ENCODE measurements at places on chromosomes 3 and 15. TPM values are rescaled to one million over a fixed set of nuclear protein-coding genes. Genes with fewer than 3 reads are reported as not detected.
A peak's percentile ranks its signal among the peaks of the same experiment; 100 is the strongest.

Gene FGF12
- 10.2 TPM for total RNA-seq

Gene DNAJA4
- 23.5 TPM for total RNA-seq

Gene RTP2
- not detected for total RNA-seq

Gene RLBP1
- total RNA-seq, result 0.52 TPM

Gene PIGZ
- total RNA-seq, result 18.2 TPM

Gene ATP13A5
- total RNA-seq, result not detected

Gene UBAP1L
- total RNA-seq, result 7.5 TPM

Gene KIF7
- total RNA-seq, result 23.1 TPM

Gene CAPN3
- total RNA-seq, result 7.5 TPM

Gene ARIH2
- 98.1 TPM for total RNA-seq

Gene RAD51
- total RNA-seq, result not detected

GRCh38 chr3:56253941-56254665 lies 214.2 kb downstream of the ERC2 start:
- no peak for DNase-seq

DNA sequence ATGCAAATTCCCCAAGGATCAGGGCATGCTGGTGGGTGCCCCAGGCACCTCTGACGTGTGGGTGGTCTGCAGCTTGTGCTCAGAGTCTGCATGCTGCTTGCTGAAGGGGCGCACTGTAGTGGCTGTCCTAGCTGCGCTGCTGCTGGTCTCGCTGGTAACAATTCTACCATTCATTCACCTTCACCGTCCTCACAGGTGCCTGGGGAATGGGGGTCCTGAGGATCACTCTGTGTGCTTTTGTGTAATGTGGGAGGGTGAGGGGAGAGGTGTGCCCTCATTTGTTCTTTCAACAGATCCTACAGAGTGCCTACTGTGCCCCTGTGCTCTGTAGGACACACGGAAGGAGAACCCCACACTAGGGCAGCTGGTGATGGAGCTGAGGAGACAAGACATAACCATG lies 2.1 kb upstream of the ITGA11 start:
- DNase-seq, result peak; percentile 47

DNA sequence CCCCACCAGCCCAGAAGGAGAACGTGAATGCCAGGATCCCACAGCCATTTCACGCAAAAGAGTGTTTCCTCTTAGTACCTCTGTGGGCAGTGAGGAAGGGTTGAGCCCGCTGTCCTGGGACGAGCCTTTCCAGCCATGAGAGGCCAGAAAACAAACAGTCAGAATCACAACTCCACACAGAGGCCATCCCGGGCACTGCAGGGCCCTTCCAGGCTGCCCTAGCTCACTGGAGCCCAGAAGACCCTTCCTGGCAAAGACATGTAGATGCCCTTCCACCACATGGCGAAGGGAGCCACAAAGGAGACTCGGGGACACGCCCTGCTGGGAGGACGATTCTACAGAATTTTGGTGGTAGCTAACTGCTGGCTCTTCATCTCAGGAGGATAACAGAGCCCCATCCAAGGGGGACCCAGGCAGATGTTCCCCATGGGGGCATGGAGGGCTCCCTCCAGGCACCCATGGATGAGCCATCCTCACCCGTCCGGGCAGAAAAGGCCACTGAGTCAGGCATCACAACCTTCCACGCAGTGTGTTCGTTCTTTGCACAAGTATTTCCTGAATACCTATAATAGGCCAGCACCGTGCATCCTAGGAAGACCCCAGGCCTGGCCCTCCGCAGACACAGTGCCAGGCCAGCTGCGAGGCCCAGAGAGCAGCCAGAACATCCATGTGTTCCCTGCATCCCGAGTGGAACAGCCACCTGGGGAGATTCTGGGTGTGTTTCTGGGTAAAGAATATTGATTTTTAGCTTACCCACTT lies 47.2 kb downstream of the SLC12A8 start:
- no peak for DNase-seq

- DNase-seq, result no peak
Observed at GRCh38 chr15:48898446-48898845, 20.5 kb downstream of the EID1 start.

- DNase-seq, result no peak
Observed at GRCh38 chr3:185517387-185518130, 18.7 kb upstream of the TMEM41A start.

DNA sequence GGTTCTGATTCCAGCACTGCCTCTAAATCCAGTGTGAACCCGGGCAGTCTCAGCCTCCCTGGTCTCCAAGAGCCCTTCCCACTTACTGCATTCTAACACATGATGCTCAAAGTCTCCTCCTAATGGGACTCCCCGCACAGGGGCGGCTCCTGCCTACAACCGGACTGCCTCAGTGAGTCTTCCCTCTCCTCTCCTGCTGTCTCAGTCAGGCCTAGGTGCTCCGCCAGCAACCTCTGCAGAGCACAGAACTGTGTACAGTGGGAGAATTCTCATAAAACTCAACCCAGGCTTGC lies 28.9 kb downstream of the TBC1D2B start:
- no peak for DNase-seq

- no peak for DNase-seq
Observed at GRCh38 chr3:42701371-42702065, 1.1 kb downstream of the HHATL start.

GRCh38 chr15:48625126-48625525 lies 20.4 kb downstream of the FBN1 start:
- DNase-seq, result no peak

DNA sequence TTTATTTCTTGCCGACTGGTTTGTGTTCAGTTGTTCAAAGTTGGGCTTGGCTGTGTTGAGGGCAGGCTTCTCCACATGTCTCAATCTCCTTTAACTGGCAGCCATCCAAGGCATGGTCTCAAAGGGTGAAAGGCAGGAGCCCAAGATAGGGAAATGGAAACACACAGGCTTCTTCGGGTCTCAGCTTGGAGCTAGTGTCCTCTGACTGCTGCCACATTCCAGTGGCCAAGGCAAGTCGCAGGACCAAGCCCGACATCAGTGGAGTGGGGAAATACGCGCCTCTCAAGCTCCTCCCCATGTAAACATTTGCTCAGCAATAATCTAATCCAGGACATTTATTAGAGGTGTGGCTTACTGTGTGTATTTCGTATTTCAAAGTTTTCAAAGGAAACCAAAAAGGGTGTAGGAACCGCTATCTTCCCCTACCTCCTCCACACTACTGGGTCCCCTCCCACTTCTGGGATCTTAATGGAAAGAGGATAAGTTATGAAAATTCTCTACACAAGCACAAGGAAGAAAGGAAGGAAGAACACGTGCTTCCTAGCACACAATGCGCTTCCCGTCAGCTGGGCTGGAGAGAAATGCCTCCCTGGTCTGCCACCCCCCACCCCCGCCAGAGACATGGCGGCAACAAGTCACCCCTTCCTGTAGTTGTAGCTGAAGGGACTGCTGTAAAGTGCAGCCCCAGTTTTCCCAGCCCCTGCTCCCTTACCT lies 181.7 kb downstream of the FAM43A start:
- DNase-seq, result no peak

DNA sequence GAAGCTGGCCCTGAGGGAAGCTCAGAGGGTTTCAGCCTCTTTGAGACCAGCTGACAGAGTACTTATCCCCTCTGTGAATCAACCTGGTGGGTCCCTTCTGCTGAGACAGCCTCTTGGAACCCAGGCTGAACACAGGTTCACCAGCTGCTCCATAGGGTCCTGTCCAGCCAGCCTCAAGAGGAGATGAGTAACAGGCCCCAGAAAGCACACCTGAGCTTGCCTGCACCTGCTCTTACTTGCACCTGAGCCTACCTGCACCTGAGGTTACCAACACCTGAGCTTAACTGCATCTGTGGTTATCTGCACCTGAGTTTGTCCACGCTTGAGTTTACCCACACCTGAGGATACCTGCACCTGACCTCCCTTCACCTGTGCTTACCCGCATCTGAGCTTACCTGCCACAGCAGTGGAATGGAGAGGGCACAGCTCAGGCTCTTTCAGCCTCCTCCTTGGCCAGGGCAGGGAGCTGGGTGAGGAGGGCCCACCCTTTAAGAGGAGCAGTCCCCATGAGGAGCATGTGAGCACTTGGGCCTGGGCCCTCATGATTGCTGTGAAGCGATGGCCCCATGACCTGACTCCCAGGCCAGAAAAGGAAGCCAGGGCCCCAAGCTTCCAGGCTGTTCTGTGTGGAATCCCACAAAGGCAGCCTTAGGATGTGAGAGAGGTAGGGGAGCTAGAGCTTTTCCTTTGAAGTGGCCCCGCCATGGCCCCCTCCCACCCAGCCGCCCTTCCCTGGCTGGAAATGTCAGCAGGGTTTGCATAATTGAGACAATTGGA lies at the start of gene TRPM1:
TRPM1 (minus strand) TSS at position 464 of the 777 bp plus-strand sequence. CDS start 20,370 bp downstream, outside the sequence.
- DNase-seq, result peak; percentile 70

GRCh38 chr3:9402410-9403228 lies 5.2 kb downstream of the SETD5 start:
- DNase-seq, result no peak

GRCh38 chr15:36601952-36602351 lies 22.5 kb downstream of the CDIN1 start:
- no peak for DNase-seq

DNA sequence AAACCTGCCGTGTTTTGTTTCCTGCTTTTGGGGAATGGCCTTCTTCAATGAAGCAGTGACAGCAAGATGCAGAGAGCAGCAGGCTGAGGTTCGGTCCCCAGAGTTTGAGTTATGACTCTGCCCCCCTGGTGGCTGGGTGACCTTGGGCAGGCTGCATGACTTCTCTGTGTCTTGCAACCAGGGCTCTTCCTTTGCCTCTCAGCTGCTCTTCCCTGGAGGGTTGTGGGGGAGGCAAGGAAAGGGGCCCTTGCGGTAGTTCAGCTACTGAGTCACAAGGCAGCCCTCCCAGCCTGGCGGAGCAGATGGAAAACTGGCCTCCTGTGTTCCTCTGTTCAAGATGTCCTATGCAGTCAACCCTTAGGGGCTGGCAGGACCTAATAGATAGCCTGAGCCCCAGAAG lies 17.1 kb downstream of the CTXND1 start:
- peak; percentile 83 for DNase-seq

- no peak for DNase-seq
Observed at GRCh38 chr3:181418233-181418632, 293.5 kb upstream of the SOX2 start.

DNA sequence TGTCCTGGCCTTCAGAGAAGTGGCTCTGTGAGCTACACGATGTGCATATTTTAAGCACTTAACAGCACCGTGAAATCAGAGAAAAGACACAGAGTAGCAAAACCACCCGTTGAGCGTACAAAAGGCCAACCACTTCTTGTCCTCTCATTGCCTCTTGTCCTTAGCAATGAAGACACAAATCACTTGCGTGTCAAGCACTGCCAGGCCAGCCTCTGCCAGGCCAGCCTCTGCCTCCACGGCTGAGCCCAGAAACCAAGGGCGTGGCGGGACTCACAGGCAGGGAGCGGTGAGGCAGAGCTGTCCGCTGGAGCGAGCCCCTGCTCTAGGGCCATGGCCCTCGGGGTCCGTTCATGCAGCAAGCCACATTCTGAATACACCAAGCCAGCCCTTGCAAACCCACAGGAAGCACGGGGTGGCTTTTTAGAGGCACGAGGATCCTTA lies 4.0 kb downstream of the MUC4 start:
- no peak for DNase-seq

DNA sequence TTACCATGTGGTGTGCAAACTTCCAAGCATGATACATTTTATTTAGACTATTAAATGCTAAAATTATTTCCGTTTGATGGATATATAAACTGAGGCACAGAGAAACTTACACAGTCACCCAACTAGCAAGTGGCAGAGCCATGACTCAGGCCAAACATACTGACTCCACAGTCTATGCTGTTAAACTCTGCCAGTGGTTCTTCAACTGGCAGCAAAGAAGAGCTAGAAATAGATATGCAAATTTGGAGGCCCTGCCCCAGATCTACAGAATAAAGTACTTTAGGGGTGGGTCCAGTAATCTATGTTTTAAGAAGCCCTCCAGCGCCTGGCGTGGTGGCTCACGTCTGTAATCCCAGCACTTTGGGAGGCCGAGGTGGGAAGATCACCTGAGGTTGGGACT lies 400.0 kb downstream of the FOXP1 start:
- DNase-seq, result no peak

DNA sequence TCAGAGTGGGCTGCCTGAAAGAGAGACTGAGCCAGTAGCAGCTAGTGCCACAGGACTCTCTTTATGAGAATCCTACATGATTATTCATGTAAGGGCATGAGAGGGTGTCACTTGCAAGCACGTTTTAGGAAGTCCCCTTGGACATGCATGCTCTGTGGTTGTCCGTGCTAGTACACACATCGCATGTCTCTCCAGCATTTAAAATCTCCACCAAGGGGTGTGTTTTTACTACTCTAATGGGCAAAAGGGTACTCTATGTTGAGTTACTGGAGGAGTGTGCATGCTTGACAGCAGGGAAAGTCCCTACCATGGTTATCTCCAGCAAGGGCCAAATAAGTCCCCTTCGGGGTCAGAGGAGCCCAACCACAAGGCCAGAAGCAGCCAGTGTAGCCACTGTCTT lies 70.7 kb downstream of the DCLK3 start:
- DNase-seq, result peak; percentile 85

DNA sequence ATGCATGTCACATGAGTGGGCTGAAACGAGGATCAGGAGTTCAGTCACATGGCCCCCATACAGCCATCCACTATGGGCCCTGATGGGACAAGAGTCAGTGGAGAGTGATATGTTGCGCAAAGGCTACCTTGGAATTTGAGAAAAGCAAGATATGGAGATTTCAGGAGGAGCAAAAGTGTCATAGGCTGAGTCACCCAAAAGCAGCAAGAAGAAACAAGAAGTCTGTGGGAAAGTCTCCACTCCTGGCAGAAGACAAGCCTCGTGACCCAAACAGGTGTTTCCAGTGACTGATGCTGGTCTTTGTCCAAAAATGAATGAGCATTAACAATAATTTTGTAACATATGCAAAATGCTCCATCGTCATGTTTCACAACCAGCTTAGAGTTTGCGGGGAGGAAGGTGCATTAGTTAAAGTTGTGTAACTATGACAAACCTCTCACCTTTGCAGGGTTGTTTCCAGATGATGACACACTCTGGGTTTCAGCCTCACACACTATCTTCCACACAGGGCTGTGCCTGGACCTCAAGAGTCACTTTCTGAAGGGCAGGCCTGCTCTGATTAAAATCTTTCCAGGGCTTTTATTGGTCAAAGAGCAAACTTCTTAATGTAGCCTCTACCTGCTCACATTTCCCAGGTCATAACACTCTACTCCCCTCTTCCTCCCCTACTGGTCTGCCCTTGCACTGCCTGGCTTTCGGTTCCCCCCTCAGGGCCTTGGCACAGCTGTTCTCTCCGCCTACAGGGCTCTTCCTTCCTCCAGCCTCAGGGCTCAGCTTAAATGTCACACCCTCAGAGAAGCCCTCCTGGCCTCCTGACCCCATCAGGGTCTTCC lies 3.9 kb upstream of the DNASE1L3 start:
- no peak for DNase-seq

GRCh38 chr3:35670408-35670965 lies 31.2 kb downstream of the ARPP21 start:
- no peak for DNase-seq
